ENCODE measurements at places on chromosomes 11 and 22.

DNA sequence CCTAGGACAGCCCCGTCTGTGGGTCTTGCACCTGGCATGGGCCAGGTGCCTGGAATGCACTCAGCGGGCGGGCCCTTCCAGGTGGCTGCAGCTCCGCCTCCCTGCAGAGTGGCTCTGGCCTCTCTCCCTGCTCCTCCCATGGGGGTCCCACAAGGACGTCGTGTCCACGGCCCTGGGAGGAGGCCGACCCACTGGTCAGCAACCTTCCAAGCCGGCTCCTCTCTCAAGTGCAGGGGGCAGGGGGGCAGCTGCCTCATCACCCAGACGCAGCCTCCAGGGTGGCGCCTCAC lies 41.9 kb downstream of the CERK start:
- DNase-seq: no peak

- DNase-seq: no peak
Measured at GRCh38 chr11:27847496-27847895, 147.2 kb upstream of the BDNF start.

GRCh38 chr11:80365076-80365725 lies 924.4 kb upstream of the TENM4 start:
- DNase-seq: no peak

DNA sequence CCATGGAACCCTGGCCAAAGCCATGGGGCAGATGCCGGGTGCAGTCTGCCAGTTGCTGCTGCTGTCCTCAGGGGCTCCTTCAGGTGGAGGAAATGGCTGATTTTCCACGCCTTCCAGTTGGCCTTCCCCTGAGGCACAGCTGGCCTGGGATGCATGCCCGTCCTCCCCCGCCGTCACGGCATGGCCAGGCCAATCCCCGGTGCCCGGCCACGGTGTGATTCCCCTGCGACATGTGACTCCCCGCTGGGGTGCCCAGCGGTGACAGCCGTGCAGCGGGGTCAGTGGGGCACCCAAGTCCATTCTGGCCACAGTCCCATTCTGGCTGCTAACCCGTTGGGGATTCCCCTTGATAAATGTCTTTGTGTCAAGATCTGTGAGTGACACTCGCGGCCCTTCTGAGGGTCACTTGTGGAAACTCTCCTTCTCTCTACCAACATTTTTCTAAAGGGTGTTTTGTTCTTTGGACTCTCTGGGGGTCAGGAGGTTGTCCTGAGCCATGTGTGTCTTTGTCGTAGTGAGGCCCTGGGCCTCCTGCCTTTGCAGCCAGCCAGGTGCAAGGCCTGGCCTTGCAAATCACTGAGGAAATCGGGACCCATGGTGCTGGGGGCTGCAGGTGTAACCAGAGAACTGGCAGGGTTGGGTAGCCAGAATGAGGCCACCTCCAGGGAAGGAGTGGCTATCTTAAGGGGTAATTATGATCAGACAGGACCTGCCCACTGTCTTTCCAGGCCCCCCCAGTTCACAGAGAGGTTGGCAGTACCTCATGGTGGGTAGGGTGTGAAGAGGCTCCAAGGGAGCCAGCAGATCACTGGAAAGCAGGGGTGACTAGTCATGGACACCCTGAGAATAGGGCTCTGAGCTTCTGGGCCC lies 37.1 kb downstream of the KCNQ1OT1 start:
- no peak for DNase-seq

GRCh38 chr22:28341001-28341400 lies 338.6 kb downstream of the TTC28 start:
- DNase-seq: no peak

DNA sequence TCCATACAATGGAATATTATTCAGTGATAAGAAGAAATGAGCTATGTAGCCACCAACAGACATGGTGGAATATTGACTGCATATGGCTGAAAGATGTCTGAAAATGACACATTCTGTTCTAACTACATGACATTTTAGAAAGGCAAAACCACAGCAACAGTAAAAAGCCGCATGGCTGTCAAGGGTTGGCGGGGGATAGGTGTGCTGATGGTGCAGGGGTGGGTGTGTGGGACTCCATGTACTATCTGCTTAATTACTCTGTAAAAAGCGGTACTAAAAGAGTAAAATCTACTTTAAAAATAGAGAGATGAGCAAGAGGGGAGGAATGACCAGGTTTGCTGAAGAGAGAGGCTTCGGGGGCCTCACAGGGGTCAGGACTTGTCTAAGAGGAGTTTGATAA lies 16.7 kb upstream of the YPEL1 start:
- no peak for DNase-seq

DNA sequence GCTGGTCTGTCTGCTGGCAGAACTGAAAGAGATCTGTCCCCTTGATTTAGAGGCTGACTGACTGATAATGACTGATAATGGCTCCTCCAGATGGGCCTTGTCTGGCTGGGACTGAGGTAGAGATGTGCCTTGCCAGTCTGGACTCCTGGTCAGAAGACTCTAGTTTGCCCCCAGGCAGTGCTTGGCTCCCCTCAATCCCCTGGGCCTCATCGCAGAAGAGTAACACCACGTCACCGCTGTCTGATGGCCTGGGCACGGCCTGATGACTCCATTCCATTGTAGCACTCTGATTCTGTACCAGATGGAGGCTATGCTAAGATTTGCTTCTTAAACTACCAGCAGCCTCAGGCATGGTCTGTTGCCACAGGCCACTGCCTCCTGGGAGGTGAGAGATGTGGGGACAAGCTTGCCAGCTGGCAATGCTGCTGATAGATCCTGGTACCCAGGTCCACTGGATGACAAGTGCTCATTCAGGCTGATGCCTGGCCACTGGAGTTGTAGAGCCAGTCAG lies 19.1 kb downstream of the CYB5R2 start:
- DNase-seq: no peak

- no peak for DNase-seq
Measured at GRCh38 chr11:42960521-42961088, 351.2 kb upstream of the API5 start.

- no peak for DNase-seq
Measured at GRCh38 chr11:1131033-1131911, 26.5 kb upstream of the MUC5AC start.

DNA sequence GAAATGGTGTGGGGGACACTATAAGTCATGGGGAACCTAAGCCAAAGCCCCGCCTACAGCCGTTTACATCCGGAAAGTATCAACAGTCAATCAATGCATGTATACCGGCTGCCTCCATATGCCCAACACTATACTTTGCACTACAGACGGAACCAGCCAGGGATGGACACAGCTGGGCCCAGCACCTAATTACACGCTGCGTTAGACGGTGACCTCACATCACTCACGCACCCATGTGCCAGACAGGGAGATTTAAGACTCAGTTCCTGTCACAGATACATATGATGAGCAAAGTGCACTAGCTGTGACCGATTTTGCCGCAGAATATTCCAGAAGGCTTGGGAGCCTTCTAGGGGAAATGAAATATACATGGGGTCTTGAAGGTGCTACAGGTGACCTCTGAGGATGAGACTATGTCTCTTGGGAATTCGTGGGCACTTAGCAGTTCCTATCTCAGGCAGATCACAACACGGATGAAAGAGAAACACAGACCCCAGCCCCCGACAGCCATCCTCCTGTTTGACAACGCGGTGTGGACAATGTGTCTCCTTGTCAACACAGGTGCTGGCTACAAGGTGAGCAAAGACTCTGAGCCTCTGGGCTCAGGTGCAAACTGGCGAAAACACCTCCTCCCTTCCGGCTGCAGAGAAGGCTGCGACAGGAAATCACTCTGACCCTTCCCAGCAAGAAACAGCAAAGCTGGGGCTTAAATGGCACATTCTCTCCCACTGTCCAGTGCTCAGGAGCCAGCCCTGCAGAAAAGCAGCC lies 8.0 kb downstream of the AHNAK start:
- DNase-seq: no peak

- no peak for DNase-seq
Measured at GRCh38 chr22:37128555-37129281, 19.2 kb upstream of the TMPRSS6 start.

- DNase-seq: no peak
Measured at GRCh38 chr11:77882396-77882795, 61.5 kb downstream of the AAMDC start.

DNA sequence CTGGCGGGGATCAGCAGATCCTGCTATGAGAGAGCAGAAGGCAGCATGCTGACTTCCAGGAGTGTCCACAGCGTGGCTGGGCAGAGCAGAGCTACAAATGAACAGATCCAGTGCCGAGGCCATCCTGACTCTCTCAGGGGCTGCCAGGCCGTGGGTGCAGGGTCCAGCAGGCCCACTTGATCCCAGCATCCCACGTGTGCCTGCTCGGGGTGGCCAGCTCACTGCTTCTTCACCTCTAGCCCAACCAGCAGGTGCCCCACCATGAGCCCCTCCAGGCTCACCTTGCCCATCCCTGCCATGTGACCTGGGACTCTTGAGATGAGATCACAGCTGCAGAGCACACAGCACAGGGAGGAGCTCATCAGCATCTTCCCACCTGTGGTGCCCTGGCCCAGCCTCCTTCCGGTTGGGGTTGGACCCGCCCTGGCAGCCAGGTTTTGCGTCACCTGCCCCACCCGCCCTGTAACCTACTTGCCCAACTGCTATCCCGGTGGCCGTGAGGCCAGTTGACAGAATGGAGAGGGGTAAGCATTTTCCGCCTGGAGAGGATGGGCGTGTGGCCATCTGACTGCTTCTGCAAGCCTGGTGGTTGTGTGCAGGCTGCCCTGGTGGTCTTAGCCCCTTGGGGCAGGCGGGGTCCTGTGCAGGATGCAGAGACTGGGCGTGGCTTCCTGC lies 11.0 kb downstream of the TANGO2 start:
- no peak for DNase-seq

DNA sequence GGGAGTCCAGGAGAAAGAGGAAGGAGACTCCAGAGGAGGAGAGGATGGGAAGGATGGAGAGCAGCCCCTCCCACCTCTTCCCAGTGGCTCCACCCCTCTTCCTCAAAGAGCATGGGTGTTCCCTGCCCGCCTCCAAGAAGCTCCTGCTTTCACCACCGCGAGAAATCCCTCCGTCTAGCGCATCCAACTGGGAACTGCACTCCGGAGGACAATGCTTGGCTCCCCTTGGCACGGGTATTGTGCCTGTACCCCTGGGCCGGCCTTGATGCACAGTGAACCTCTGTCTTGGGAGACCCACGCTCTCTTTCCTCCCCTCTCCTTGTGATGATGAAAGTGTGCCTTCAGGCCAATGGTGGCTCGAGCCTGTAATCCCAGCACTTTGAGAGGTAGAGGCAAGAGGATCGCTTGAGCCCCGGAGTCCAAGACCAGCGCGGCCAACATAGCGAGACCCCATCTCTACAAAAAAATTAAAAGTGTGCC lies 14.9 kb upstream of the ADA2 start:
- DNase-seq: no peak

DNA sequence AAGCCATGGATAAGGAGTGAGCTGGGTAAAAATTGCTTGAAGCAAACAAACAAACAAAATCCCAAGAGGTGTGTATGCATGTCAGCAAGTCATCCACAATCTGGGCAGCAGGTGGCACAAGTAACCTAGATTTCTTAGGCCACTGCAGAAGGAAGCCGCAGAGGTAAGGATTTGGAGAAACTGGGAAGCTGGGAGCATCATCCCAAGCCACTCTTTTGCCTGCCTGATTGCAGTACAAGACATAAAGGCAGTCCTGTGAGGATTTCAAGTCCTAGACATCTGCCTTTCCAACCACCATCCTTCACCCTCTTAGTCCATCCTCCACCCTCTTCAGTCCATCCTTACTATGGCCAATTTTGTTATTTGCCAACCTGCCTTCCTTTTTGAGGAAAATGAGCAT lies 67.2 kb upstream of the BMAL1 start:
- DNase-seq: no peak

- no peak for DNase-seq
Measured at GRCh38 chr11:115848080-115848479, 343.9 kb upstream of the CADM1 start.

DNA sequence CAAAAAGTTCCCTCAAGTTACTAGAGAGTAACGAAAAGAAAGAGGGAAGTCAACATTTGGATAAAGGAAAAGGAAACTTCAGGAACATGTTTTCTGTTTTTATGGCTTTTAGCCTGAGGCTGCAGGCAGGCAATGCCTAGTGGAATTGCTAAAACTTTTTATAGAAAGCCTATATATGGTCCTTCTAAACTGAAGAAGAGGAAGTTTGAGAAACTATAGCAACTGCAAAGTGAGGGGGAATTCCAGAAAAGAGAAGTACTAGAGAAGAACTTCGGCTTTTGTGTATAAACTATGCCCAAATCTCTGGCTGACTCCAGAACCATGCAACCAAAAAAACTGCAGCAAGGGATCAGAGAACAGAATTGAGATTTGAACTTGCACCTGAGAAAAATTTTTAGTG lies 74.3 kb upstream of the ARHGAP42 start:
- no peak for DNase-seq

DNA sequence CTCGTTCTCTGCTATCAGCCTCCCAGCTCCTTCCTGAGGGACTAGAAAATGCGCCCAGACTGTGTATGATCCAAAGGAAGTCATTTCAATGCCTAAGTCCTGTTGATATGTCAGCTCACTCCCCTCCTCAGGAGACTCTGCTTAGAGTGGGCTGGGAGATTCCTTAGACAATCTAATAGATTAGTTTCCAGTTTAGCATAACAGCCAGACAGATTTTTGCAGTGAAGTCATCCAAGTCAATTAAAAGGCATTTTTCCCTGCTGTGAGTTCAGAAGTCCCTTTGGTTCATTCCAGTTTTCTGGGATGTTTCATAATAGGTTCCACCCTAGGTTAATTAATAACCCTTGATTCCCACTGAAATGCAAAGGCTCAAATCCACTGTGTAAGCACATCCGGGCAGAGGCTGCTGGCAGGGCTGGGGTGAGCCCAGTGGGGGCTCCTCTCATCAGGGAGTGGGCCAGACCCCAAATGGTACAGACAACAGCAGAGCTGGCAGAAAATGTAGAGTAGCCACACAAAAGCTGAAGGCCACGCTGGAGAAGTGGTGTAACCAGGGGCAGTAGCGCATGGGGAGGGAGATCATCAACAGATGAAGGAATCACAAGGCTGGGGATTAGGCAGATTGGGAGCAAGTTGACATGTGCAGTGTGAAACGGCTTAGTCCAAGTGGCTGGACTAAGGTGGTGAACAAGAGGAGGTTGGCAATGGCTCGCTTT lies 90.6 kb downstream of the SYN3 start:
- DNase-seq: no peak

DNA sequence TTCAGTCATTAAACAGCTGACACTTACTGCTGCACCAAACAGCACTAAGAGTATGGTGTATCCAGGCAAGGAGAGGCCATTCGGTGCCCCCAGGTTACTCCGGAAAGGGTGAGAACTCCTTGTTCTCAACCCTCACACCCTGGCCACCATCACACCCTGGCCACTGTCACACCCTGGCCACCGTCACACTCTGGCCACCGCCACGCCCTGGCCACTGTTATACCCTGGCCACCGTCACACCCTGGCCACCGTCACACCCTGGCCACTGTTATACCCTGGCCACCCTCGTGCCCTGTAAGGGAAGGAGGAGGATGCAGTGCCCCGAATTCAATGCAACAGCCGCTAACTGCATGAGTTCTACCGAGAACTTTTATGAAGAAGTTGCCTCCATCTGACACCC lies 644.4 kb downstream of the TBC1D22A start:
- no peak for DNase-seq

Data from activated CD8-positive, alpha-beta memory T cell treated with anti-CD3 and anti-CD28 coated beads for 1 hour (primary cell).